ENCODE measurements at places on chromosomes 3 and 15.

DNA sequence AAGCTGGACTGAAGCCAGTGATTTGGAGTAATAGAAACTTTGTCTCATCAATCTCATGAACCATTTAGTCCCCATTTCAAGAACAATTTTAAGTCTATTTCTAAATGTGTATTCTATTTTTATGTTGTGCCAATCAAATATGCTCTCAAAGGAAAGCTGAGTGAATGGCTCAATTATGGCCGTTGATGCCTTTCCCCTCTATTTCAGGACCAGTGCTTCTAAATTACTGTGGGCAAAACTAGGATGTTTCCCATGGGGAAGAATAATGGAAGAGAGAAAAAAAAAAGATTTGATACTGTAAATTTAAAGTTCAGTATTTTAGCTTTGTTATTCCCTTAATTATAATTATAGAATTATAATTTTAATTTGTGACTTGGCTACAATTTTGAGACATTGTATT, 110.1 kb downstream of the CADM2 start:
- no peak for DNase-seq

- DNase-seq, result no peak
These were observed 75.3 kb upstream of the COL8A1 start for GRCh38 chr3:99562990-99563607.

DNA sequence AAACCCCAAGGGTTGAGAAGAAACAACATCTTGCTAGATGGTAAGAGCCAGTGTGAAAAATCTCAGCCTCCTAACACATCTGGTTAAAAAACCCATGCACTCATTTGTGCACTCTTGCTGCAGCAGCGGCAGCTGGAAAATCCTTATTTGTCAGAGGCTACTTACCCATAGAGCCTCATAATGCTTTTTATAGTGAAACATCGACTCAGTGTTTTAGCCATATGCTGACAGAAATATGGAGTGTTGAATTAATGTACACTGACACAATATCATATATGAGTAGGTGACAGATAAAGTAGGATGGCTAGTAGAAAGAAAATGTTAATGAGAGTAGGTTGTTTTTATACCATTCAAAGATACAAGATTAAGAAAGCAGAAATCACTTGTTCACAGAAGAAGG, 13.0 kb downstream of the SLC9A9 start:
- DNase-seq, result no peak

DNA sequence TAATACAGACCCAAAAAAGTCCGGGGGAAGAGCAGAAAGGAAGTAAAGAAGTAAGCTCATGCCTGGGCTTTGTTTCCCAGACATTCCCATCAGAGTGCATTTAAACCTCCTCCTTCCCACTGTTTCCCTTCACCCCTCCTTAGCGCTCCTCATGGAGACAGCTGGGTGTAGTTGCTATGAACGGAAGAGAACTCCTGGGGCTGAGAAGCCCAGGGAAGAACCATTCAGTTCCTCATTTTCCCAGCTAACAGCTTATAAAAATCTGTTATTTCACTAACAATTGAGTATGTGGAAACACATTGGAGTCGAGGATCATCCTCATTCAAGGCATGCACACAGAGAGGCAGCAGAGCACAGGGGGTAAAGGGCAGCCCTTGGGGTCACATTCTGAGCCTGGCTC, 299.3 kb downstream of the SHQ1 start:
- no peak for DNase-seq

DNA sequence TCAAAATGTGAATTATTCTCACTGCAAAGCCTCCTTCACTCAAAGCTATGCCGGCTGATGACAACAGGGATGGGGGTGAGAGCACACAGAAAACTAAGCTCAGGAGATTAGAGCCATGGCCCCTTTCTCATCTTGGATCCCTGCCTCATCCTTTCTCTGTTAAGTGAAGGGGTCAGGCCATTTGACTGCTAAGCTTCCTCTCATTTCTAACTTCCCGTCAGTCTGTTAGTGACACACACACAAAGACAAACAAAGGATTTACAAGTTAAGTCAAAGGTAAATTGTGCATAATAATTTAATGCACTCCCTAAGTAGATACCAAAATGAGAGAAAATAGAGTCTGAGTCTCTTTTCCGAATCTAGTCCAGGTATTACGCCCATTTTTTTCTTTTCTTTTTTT, 1.2 kb downstream of the SS18L2 start:
- no peak for DNase-seq

DNA sequence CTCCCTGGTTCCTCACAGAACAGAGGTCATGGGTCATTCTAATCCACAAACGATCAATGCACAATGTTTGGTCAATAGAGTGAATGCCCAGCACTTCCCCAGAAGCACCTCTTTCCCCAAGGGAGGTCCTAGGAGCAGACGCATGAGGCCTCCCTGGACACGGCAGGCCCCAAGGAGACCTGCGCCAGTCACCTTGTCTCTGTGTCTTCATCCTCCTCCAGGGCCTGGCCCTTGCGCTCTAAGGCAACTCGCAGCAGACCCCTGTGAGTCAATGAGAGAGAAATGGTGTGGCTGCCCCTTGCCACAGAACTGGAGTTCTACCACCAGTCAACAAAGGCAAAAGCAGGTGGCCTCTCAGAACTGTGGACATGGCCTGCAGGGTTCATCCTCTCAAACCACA, 18.1 kb downstream of the ALS2CL start:
- no peak for DNase-seq

DNA sequence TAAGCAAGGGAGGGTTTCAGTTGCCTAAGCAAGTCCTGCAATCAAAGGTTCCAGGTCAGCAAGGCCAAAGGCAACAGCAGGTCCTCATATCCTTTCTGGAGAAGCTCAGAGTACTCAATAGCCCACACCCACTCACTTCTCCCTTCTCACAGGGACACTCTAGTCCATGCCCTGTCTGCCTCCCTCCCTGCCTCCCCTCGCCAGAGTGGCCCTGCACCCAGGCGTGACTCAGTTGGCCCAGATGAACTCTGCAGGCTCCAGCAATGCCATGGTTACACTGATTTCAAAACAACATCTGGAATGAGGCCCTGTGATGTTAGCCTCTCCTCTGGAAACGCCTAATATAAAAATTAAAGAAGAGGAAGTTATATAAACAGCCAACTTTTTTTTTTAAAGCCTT, 32.9 kb downstream of the IL16 start:
- DNase-seq, result no peak

DNA sequence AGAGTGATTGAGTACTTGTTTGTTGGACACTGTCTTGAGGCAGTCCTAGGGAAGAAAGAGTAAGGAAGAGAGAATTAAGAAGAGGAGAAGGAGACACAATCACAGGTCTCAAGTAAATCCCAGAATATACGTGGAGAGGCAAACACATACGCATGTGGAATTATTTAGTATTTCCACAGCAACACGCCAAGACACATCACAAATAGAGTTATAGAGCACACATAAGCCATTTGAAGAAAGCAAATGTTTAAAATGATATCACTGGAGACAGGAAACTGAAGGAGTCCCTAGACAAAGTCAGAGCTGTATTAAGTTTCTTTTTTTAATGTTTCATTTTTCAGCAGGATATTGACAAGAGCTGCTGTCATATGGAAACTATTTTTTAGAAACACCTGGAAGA, 206.1 kb upstream of the LRIG1 start:
- no peak for DNase-seq

- DNase-seq, result no peak
These were observed 87.8 kb downstream of the P3H2 start for GRCh38 chr3:190032923-190033322.

DNA sequence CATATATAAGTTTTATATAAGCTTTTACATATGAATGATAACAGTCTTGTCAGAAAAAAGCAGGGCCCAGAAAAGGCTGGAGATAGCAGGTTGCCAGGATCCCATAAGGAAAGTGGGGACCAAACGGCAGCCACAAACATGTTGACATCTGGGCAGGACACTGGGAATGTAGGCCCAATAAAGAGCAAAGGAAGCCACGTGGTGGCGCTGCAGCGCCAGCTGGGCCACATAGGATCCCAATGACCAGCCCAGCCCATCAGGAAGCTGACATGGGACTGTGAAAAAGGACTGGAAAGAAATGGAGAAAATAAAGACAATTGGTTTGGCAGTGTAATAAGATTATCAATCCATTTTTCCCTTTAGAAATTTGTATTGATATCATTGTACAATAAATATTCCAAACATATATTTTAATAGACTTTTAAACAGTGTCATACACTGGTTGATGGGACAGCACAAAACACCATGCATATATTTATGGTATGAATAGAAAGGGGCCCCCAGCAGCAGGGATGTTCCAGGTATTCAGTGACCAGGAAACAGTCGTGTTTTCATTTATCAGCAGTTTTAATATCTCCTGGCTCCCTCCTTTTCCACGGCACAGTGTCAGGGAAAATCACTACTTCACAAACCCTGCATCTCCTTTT, 89.0 kb upstream of the STRIT1 start:
- DNase-seq, result peak; percentile 48

All from prostate gland (tissue), 2 donors.